ENCODE measurements at places on chromosomes 7 and 10. TPM values are rescaled to one million over a fixed set of nuclear protein-coding genes. Genes with fewer than 3 reads are reported as not detected.

- no peak for DNase-seq
These were observed 7.1 kb upstream of the EMX2 start for GRCh38 chr10:117535298-117536071.

- DNase-seq = no peak
These were observed 1421.2 kb upstream of the CELF2 start for GRCh38 chr10:9596368-9596920.

GRCh38 chr10:19606968-19607367 is 209.3 kb upstream of the PLXDC2 start:
- DNase-seq = no peak

GRCh38 chr10:86258499-86258898 is 108.1 kb downstream of the GRID1 start:
- DNase-seq = no peak

- peak; percentile 72 for DNase-seq
These were observed 115.0 kb upstream of the ZNF438 start for GRCh38 chr10:31146491-31147209.

- no peak for DNase-seq
These were observed 53.6 kb downstream of the VPS41 start for GRCh38 chr7:38855386-38855785.

GRCh38 chr10:86345296-86345858 is 21.2 kb downstream of the GRID1 start:
- DNase-seq = no peak

DNA sequence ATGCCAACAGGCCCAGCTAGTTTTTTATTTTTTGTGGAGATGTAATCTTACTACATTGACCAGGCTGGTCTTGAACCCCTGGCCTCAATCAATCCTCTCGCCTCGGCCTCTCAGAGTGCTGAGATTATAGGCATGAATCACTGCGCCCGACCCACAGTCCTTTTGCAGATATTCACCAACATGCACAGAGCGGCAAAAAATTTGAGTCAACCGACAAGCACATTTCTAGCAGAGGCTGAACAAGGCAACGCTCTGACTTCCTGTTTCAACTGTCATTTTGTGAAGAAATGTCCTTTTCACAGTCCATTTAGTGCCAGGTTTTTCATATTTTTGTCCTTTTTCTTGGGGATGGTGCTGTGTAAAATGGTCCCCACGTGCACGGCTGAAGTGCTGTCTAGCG is 71.1 kb upstream of the KAT6B start:
- no peak for DNase-seq

DNA sequence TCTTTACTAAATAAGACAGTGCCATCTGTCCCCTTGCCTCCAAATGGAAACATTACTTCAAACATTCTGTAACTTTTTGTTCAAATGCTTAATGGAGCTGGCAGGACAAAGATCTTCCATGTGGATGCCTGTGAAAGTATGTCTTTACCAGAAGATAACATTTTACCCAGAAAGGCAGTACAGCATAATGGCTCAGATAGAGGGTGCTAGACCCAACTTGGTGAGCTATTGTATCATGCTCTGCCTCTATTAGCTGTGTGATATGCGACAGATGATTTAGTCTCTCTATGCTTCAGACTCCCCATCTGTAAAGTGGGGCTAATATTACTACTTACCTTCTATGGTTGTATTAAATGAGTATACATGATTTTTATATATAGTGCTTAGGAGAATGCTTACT is 8.8 kb upstream of the SMKR1 start:
- DNase-seq = no peak

DNA sequence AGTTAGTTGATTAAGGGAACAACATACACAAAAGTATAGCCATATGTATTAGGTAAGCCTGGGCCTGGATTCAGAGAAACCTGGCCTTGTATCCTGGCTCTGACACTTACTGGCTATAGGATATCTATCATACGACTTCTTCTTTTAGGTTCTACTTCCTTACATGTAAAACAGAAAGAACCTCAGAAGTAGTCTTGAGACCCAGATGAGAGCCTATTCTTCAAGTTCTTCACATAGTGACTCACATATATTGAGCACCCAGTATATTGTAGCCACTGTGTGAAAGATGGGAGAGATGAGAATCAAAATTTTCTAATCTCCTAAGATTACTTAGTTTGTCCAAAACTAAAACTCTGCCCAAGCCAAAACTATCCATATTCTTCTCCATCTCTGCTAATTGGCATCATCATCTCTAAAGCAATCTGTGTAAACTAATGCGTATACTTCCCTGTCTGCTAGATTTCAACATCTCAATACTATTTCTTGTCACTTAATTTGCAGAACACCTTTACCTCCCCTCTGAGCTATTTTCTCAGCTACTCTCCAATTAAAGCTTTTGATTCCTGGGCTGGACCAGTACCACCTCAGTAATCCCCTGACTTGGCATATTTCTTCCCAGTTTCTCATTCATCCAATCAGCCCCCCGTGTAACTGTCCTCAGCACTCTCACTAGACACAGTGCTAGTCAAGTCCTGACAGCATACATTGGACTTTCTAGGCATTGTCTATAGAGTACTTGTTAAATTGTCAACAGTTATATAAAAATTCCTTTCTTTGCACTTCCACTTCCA is 53.5 kb upstream of the MET start:
- DNase-seq = no peak

- DNase-seq = no peak
These were observed 13.1 kb downstream of the LHFPL3 start for GRCh38 chr7:104341546-104341945.

- no peak for DNase-seq
These were observed 106.2 kb upstream of the RET start for GRCh38 chr10:42970451-42971250.

DNA sequence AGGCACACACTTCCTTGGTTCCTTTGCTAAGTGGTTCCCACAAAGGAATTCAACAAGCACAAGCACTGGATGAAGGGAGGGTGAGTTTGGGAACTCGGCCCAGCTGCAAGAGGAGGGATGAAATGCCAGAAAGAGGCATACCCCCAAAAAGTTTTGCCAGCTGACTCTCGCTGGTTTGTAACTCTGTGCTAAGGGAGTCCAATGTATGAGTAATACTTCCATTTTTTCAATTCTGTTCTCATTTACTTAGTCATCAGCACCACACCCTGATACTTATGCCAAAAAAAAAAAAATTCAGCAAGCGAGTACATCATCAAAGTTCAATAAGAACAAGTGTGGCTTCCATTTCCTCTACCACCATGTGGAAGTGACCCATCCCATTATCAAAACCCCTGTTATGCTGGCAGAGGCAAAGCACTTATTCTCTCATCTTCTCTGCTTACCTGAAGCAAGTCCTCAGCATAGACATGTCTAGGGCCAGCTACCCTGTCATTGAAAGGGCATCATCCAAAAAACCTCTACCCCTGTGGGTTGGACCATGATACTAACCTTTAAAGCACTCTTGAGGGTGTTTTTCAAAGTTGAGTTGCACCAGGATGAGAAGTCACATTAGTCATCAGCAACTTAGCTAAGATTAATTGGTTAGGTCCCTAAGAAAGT is 6.9 kb upstream of the HYCC1 start:
- peak; percentile 96 for DNase-seq

GRCh38 chr10:108521827-108522492 is 1357.5 kb upstream of the SORCS1 start:
- no peak for DNase-seq

- DNase-seq = peak; percentile 61
These were observed 167.9 kb upstream of the PRSS1 start for GRCh38 chr7:142581341-142581740.

- DNase-seq = no peak
These were observed 246.8 kb downstream of the CELF2 start for GRCh38 chr10:11264296-11265048.

GRCh38 chr7:134279898-134280297 is 36.8 kb downstream of the SLC35B4 start:
- DNase-seq = no peak

GRCh38 chr7:81079746-81080145 is 160.9 kb upstream of the SEMA3C start:
- DNase-seq = peak; percentile 19

- DNase-seq = no peak
These were observed 54.8 kb downstream of the LYZL1 start for GRCh38 chr10:29343607-29344038.

- no peak for DNase-seq
These were observed 124.9 kb downstream of the ANLN start for GRCh38 chr7:36514289-36515243.

- DNase-seq = no peak
These were observed 158.4 kb upstream of the NRP1 start for GRCh38 chr10:33492701-33493345.

DNA sequence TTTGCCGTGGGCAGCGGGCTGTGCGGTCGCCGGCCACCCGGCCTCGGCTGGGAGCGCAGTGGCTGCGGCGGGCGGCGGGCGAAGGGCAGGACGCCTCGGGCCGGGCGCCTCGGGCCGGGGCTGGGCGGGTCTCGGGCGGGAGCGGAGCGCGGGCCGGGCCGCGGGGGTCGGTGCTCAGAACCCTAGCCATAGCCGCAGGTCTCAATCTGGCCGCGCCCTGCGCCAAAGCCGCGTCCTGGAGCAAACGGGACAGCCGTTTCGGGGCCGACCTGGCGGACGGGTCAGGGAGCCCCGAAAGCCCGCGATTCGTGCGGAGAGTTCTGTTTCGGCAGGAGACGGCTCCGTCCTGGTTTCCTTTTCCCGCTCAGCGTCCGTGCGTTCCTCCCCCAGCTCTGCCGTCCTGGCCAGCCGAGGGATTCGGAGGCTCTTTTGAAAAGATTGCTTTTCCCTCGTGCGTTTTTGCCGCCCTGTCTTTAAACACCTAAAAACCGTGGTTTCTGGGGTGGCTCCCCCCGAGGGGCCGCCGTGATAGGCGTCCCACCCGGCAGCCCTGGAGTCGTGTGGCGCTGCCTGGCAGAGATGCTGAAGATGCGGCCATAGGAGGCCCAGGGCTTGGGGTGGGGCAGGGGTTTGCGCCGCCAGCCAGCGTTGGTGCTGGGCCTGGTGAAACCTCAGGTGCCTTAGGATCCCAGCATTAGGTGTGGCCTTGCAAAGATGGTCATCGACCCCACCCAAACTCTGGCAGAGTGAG is 727 bp downstream of the RET start:
- peak; percentile 11 for DNase-seq

DNA sequence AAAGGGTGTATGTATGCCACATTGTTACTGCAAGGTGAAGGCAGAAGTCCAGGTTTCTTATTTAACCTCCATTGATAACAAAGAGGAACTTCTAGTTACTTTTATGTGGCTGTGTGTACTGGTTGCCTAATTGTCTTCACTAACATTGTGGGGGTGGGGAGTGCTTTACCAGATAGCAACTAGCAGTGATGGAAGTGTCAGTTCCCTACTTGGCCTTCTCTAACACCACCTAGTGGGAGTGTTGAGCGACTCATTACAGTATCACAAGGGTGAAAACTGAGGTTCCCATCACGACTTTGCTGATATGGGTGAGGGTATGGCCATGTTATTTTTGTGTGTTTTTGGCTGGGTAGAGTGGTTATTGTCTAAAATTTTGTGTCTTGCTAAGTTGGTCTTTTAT is 274.4 kb downstream of the THSD7A start:
- peak; percentile 30 for DNase-seq

- DNase-seq = no peak
These were observed 1.8 kb downstream of the SNX8 start for GRCh38 chr7:2312267-2312929.

GRCh38 chr7:41175435-41175834 is 527.5 kb downstream of the INHBA start:
- DNase-seq = no peak

- DNase-seq = peak; percentile 30
These were observed 278.5 kb downstream of the BICC1 start for GRCh38 chr10:58791137-58791536.

DNA sequence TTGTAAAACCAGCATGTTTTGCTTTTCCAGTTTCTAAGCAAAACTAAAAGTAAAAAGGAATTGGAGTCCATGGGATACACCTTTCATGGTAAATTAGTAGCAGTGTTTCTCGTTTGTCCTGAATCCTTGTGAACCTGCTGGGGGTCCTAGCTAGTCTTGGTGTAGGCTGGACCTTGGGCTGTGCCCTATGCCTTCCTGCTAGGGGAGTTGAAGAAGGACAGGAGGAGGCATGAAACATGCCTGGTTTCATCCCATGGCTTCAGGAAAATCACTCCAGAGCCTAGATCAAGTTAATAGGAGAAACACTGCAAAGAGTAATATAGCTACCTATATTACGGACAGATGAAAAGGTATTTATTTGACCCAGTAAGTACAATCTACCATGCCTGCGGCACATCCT is 41.1 kb upstream of the GDF10 start:
- DNase-seq = no peak

DNA sequence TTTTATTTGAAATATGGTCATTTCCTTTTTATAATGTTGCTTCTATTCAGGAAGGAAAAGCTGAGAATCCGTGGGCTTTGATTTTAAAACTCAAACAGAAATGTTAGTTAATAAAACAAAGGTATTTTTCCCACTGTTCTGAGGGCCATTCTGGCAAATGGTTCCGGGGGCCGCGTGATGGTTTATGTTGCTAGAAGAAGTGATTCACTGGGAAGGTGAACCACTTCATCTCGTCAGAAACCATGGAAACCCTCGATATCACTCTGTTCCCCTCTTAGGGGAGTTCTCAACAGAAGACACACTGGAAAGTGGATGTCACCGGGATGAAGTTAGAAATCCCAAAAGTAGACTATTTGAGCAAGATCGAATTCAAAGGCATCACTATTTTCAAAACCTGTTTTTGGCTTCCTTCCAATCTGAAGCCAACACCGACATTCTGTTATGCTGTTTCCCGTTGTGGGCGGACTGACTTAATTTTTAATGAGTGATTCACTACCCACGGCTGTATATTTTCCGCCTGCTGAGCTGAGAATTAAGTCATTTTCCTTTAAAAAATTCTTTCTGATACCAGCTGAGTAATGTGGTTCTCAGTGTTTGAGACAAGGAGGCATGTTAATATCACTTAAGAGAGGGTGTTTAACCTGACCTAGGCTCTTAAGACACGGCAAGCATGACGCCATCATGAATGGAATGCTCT is 84.1 kb downstream of the PTPRE start:
- peak; percentile 91 for DNase-seq

DNA sequence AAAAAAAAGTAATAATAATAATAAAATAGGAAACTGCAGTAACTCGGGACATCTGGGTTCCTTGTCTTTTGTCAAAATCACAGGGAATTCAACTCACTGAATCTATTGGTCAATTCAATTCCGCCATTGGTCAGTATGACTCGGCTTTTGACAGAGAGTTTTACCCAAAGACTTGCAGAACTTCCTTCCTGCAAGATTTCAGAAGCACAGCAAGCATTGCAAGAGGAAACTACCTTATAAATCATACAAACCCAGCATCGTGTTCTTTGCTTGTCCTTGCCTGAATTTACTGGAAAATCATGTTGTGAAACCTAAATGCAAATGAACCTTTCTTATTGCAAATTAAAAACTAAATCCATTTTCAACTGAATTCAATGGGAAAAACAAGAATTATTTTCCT is 15.5 kb downstream of the KLF6 start:
- no peak for DNase-seq

PTF1A gene
- not detected for total RNA-seq

IL6 gene
- not detected for total RNA-seq

CDHR1 gene
- total RNA-seq = 8.8 TPM

RNF32 gene
- 1.0 TPM for total RNA-seq

SFTPA1 gene
- total RNA-seq = not detected

LLCFC1 gene
- total RNA-seq = not detected

SEMA4G gene
- 3.7 TPM for total RNA-seq

CDK1 gene
- total RNA-seq = 4.8 TPM

ZNF425 gene
- total RNA-seq = 3.3 TPM

DNAJB9 gene
- total RNA-seq = 47.0 TPM

MMP21 gene
- total RNA-seq = not detected

ZP3 gene
- total RNA-seq = 10.2 TPM

FAM180A gene
- total RNA-seq = not detected

CLEC5A gene
- total RNA-seq = 0.59 TPM

MTERF1 gene
- 10.7 TPM for total RNA-seq

BICC1 gene
- 35.0 TPM for total RNA-seq

MYL10 gene
- not detected for total RNA-seq

ANAPC16 gene
- total RNA-seq = 87.2 TPM

ZNF727 gene
- total RNA-seq = 0.50 TPM

Measured in mammary epithelial cell (primary cell).